ENCODE measurements at places on chromosomes 4 and X. TPM values are rescaled to one million over a fixed set of nuclear protein-coding genes. Genes with fewer than 3 reads are reported as not detected.

GRCh38 chrX:74369666-74370065, 51.6 kb upstream of the SLC16A2 start:
- no peak for DNase-seq
- no peak overlapping the region for H3K4me3 ChIP-seq
- no peaks in the 10 kb centered on the region for H3K27me3 ChIP-seq
- no peaks in the 10 kb centered on the region for H3K4me1 ChIP-seq
- H3K36me3 ChIP-seq = no peaks in the 10 kb centered on the region
- H3K27ac ChIP-seq = no peak overlapping the region

ZDHHC15 gene
- not detected for total RNA-seq

GRCh38 chr4:86621435-86621834, 27.3 kb downstream of the PTPN13 start:
- no peaks in the 10 kb centered on the region for H3K4me1 ChIP-seq
- H3K36me3 ChIP-seq = no peaks in the 10 kb centered on the region
- no peak for DNase-seq
- H3K27ac ChIP-seq = no peak overlapping the region

DNA sequence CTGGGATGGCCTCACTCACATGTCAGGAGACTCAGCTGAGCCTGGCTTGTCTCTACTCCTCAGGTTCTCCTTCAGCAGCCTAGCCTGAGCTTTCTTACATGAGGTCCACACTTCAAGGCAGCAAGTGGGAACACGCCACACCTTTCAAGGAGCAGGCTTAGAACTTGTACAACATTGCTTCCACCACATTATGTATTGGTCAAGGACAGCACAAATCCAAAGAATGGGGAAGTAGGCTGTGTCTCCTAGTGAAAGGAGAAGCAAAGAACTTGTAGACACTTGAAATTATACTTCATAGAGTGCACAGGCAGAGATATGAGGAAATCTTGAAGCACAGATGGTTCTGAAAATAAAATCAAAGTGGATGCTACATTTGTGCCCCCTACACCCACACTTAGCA, 120.9 kb upstream of the NOCT start:
- H3K27me3 ChIP-seq = peaks cover 3% of the 10 kb centered on the region
- no peaks in the 10 kb centered on the region for H3K36me3 ChIP-seq
- no peak for DNase-seq
- peaks cover 4% of the 10 kb centered on the region for H3K4me1 ChIP-seq

- no peak for DNase-seq
- no peaks in the 10 kb centered on the region for H3K4me1 ChIP-seq
- no peaks in the 10 kb centered on the region for H3K36me3 ChIP-seq
- no peak overlapping the region for H3K27ac ChIP-seq
- H3K4me3 ChIP-seq = no peak overlapping the region
Measured at GRCh38 chr4:19425146-19425545, 826.6 kb upstream of the SLIT2 start.

DNA sequence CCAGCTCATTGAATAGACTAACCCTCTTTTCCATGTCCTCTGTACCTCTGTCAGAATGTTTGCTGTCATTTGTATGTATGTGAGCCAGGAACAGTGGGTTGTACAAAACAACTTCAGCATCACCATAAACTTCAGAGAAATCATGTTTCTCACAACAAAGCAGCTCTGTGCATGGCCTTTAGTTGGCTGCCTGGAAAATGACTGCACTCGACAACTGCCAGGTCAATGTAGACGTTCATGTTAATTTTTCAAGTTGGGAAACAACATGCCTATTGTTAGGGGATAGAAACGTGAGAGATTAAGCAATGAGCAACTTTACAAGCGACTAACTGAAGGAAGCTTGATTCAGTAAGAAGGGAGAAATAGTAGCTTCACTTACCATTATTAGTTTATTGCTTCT, 17.9 kb upstream of the CXCL11 start:
- no peaks in the 10 kb centered on the region for H3K36me3 ChIP-seq
- H3K4me3 ChIP-seq = no peak overlapping the region
- H3K27ac ChIP-seq = no peak overlapping the region
- H3K27me3 ChIP-seq = peaks cover 2% of the 10 kb centered on the region
- no peak for DNase-seq

LARP1B gene
- total RNA-seq = 13.6 TPM

- H3K36me3 ChIP-seq = no peaks in the 10 kb centered on the region
- H3K27me3 ChIP-seq = no peaks in the 10 kb centered on the region
- no peak for DNase-seq
Measured at GRCh38 chr4:148774134-148774533, 331.9 kb upstream of the NR3C2 start.

GRCh38 chr4:100682477-100683218, 164.8 kb upstream of the EMCN start:
- H3K4me1 ChIP-seq = no peaks in the 10 kb centered on the region
- no peak overlapping the region for H3K27ac ChIP-seq
- no peak for DNase-seq
- peaks cover 9% of the 10 kb centered on the region for H3K27me3 ChIP-seq

GRCh38 chr4:165325732-165326512, 1.5 kb upstream of the MSMO1 start:
- H3K36me3 ChIP-seq = peaks cover 32% of the 10 kb centered on the region
- H3K27me3 ChIP-seq = no peaks in the 10 kb centered on the region
- H3K27ac ChIP-seq = peak overlapping the region; percentile 60
- H3K4me3 ChIP-seq = peak overlapping the region; percentile 35
- H3K4me1 ChIP-seq = peaks cover 26% of the 10 kb centered on the region

GRCh38 chrX:109943092-109943739, 59.7 kb upstream of the TMEM164 start:
- DNase-seq = no peak
- peaks cover 4% of the 10 kb centered on the region for H3K27me3 ChIP-seq
- H3K4me1 ChIP-seq = peaks cover 4% of the 10 kb centered on the region
- no peak overlapping the region for H3K4me3 ChIP-seq
- no peaks in the 10 kb centered on the region for H3K36me3 ChIP-seq
- H3K27ac ChIP-seq = no peak overlapping the region

- H3K36me3 ChIP-seq = no peaks in the 10 kb centered on the region
- H3K4me1 ChIP-seq = no peaks in the 10 kb centered on the region
- H3K4me3 ChIP-seq = no peak overlapping the region
- no peak overlapping the region for H3K27ac ChIP-seq
Measured at GRCh38 chrX:147226801-147227200, 412.3 kb upstream of the CXorf51A start.

G3BP2 gene
- total RNA-seq = 178 TPM

- DNase-seq = no peak
- no peak overlapping the region for H3K27ac ChIP-seq
- no peak overlapping the region for H3K4me3 ChIP-seq
- H3K27me3 ChIP-seq = peaks cover 38% of the 10 kb centered on the region
- no peaks in the 10 kb centered on the region for H3K36me3 ChIP-seq
- H3K4me1 ChIP-seq = peaks cover 25% of the 10 kb centered on the region
Measured at GRCh38 chr4:6267573-6267972, 2.1 kb upstream of the WFS1 start.

GRCh38 chrX:9905288-9905687, 61.9 kb upstream of the CLDN34 start:
- H3K27me3 ChIP-seq = peaks cover 2% of the 10 kb centered on the region
- no peaks in the 10 kb centered on the region for H3K4me1 ChIP-seq
- H3K4me3 ChIP-seq = no peak overlapping the region
- no peaks in the 10 kb centered on the region for H3K36me3 ChIP-seq
- H3K27ac ChIP-seq = no peak overlapping the region

USP17L17 gene
- total RNA-seq = not detected

DNA sequence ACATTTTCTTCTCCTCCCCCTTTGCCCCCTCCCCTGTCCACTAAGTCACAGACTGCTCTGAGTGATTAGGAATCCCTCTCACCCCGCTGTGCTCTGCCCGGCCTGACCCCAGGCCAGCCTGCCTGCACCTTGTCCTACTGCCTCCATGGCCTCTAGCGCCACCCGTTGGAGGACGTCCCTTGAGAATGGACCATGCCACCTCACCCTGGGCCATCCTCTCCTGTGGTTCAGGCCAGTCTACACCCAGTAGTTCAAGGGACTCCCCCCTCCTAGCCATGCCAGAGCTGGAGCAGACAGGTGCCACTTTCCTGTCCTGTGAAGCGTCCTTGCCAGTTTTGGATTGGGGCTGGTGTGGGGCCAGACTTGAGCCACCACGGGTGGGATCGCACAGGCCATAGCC, 9.7 kb upstream of the IRAK1 start:
- peaks cover 5% of the 10 kb centered on the region for H3K4me1 ChIP-seq
- no peak overlapping the region for H3K27ac ChIP-seq
- H3K4me3 ChIP-seq = no peak overlapping the region
- DNase-seq = no peak

GRCh38 chr4:25117274-25117673, 43.0 kb downstream of the SEPSECS start:
- H3K4me1 ChIP-seq = no peaks in the 10 kb centered on the region
- H3K27me3 ChIP-seq = no peaks in the 10 kb centered on the region
- H3K4me3 ChIP-seq = no peak overlapping the region
- peaks cover 5% of the 10 kb centered on the region for H3K36me3 ChIP-seq
- H3K27ac ChIP-seq = no peak overlapping the region

DNA sequence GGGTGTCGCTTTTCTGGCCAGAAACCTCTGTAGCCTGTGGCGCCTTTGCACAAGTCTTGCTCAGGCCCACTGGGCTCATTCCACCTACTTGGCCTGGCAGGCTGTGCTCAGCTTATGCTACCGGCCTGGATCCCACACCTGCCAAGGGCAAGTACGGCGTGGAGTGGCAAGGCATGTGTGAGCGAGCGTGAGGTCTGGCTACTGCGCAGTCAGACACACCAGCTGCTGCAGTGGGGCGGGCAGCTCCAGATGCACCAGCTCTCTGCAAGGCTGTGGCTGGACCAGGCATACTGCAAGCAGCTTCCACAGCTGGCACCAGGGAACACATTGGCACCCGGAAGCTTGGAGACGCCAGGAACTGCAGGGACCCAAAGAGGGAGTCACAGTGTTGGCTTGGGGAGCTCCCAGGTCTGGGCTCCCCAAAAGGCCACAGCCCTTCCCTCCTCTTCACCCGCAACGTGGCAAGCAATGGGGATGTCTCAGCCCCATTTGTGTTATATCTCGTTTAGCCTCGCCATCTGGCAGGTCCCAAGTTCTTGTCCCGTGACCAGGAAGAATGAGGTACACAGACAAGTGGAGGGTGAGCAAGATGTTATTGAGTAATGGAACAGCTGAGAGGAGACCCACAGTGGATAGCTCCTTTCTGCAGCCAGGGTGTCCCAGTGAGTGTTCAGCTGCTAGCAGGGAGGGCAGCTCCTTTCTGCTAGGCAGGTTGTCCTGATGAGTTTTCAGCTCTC, 3.8 kb upstream of the FBXW7 start:
- H3K4me1 ChIP-seq = peaks cover 27% of the 10 kb centered on the region
- H3K36me3 ChIP-seq = peaks cover 33% of the 10 kb centered on the region
- H3K4me3 ChIP-seq = no peak overlapping the region

- no peak overlapping the region for H3K4me3 ChIP-seq
- peaks cover 16% of the 10 kb centered on the region for H3K4me1 ChIP-seq
- H3K27me3 ChIP-seq = no peaks in the 10 kb centered on the region
- peaks cover 4% of the 10 kb centered on the region for H3K36me3 ChIP-seq
- H3K27ac ChIP-seq = no peak overlapping the region
Measured at GRCh38 chrX:66635360-66635759, 3.5 kb downstream of the EDA2R start.

- no peaks in the 10 kb centered on the region for H3K27me3 ChIP-seq
- H3K27ac ChIP-seq = no peak overlapping the region
- no peaks in the 10 kb centered on the region for H3K36me3 ChIP-seq
Measured at GRCh38 chrX:15511563-15511962, 11.0 kb downstream of the BMX start.

PAGE2B gene
- 0.97 TPM for total RNA-seq

- H3K36me3 ChIP-seq = peaks cover 7% of the 10 kb centered on the region
- no peak overlapping the region for H3K4me3 ChIP-seq
- DNase-seq = no peak
- no peaks in the 10 kb centered on the region for H3K27me3 ChIP-seq
- peaks cover 9% of the 10 kb centered on the region for H3K4me1 ChIP-seq
Measured at GRCh38 chr4:128517739-128518510, 230.3 kb upstream of the PGRMC2 start.

DNA sequence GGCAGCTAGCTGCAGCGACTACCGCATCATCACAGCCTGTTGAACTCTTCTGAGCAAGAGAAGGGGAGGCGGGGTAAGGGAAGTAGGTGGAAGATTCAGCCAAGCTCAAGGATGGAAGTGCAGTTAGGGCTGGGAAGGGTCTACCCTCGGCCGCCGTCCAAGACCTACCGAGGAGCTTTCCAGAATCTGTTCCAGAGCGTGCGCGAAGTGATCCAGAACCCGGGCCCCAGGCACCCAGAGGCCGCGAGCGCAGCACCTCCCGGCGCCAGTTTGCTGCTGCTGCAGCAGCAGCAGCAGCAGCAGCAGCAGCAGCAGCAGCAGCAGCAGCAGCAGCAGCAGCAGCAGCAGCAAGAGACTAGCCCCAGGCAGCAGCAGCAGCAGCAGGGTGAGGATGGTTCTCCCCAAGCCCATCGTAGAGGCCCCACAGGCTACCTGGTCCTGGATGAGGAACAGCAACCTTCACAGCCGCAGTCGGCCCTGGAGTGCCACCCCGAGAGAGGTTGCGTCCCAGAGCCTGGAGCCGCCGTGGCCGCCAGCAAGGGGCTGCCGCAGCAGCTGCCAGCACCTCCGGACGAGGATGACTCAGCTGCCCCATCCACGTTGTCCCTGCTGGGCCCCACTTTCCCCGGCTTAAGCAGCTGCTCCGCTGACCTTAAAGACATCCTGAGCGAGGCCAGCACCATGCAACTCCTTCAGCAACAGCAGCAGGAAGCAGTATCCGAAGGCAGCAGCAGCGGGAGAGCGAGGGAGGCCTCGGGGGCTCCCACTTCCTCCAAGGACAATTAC, 1.4 kb downstream of the AR start:
- no peaks in the 10 kb centered on the region for H3K36me3 ChIP-seq
- H3K27me3 ChIP-seq = peaks cover 23% of the 10 kb centered on the region
- no peak overlapping the region for H3K4me3 ChIP-seq
- H3K27ac ChIP-seq = no peak overlapping the region

- H3K27me3 ChIP-seq = no peaks in the 10 kb centered on the region
- no peak overlapping the region for H3K27ac ChIP-seq
- no peaks in the 10 kb centered on the region for H3K36me3 ChIP-seq
- no peak for DNase-seq
Measured at GRCh38 chrX:115583496-115584004, 22.6 kb downstream of the PLS3 start.

DNA sequence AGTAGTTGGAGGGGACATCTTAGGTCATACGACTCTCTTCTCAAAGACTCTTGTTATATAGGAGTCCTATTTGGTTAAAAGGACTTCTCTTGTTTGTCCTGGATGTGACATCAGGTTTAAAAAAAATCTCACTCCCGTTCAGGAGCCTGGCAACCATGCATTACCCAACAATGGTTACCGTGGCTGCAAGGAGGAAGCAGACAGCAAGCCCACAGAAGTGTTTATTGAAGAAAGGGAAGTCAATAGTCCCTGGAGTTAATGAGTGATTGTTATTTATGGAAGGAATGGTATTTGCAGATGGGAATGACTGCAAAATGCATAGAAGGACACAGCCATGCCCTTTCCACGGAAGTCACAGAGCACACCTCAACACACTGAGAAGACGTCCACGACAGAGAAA, 75.9 kb upstream of the ENPP6 start:
- H3K27ac ChIP-seq = no peak overlapping the region
- no peak overlapping the region for H3K4me3 ChIP-seq
- H3K27me3 ChIP-seq = no peaks in the 10 kb centered on the region
- no peaks in the 10 kb centered on the region for H3K36me3 ChIP-seq
- H3K4me1 ChIP-seq = peaks cover 14% of the 10 kb centered on the region
- DNase-seq = peak; percentile 33

GRCh38 chr4:124449881-124450280, 262.7 kb downstream of the ANKRD50 start:
- no peak for DNase-seq
- H3K4me3 ChIP-seq = no peak overlapping the region
- H3K27ac ChIP-seq = no peak overlapping the region
- no peaks in the 10 kb centered on the region for H3K4me1 ChIP-seq
- no peaks in the 10 kb centered on the region for H3K27me3 ChIP-seq

POF1B gene
- not detected for total RNA-seq

- H3K36me3 ChIP-seq = peaks cover 41% of the 10 kb centered on the region
- H3K4me3 ChIP-seq = no peak overlapping the region
- H3K27me3 ChIP-seq = no peaks in the 10 kb centered on the region
- DNase-seq = no peak
- peaks cover 8% of the 10 kb centered on the region for H3K4me1 ChIP-seq
- no peak overlapping the region for H3K27ac ChIP-seq
Measured at GRCh38 chrX:41824551-41824950, 98.8 kb downstream of the CASK start.

Measured in activated CD8-positive, alpha-beta T cell treated with anti-CD3 and anti-CD28 coated beads, Interleukin-2, amount 10 ng/mL, durations not matched to agents 7 days and 5 days (primary cell).